Stimulated activated CD8-positive, alpha-beta memory T cell treated with anti-CD3 and anti-CD28 coated beads, Interleukin-15, amount 100 ng/mL, for 4 hours (primary cell): ENCODE measurements at places on chromosomes 16 and 17.

DNA sequence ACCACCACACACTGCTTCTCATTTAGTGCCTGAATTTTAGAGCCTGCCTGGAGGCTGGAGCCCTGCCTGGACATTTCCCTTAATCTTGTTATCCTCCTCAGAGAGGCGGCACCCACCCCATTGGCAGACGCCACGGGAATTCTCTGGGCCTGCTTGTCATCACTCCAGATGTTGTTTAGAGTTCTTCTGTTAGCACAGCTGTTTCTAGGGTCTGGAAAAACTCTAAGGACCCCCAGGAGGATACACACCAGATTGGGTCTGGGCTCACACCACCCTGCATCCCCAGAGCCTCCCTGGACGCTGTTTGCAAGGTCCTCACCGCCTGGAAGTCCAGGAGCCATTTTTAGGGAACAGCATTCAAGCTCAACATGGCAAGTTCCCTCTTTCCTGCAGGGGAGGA is 565 bp upstream of the XAF1 start:
- DNase-seq = no peak

DNA sequence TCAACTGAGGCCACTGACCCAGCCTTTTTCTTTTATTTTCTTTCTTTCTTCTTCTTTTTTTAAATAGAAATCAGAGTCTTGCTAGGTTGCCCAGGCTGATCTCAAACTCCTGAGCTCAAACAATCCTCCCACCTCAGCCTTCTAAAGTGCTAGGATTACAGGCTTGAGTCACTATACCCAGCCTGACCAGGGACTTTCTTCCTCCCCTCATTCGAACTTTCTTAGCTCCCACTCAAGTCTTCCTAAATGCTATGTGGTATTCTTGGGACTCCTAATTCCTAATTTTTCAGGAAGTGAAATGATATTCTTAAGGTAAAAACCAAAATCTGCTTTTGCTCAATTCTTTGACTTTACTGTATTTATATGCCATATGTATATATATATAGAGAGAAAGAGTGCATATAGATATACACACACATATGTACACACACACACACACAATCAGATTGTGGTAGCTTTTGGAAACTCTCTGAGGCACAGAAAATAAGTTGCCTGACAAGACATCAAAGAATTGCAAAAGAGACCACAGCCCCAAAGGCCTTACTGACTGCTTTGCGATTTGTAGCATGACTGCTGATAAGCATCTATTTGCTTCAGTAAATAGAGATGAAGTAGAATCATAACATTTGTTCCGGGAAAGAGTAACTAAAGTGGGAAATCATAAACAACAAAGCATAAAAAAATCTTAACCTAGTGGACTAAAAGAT is 9.5 kb upstream of the AMZ2 start:
- no peak for DNase-seq

DNA sequence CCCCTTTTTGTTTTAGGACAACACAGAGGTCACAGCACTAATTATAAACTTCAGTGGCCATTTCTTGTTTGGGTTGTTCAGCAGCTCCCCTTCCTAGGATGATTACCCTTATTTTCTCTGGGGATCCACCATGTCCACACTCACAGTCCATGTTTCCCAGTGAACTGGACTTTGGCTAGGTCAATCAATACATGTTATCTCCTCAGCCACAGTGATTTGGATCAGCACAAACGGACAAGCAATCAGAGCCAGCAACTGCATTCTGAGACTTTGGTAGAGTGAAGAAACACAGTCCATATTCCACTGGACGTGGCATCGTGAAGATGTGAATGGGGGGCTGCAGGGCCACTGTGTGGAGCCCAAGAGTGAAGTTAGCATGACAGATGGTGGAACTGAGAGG is 4.6 kb downstream of the TMEM220 start:
- no peak for DNase-seq

DNA sequence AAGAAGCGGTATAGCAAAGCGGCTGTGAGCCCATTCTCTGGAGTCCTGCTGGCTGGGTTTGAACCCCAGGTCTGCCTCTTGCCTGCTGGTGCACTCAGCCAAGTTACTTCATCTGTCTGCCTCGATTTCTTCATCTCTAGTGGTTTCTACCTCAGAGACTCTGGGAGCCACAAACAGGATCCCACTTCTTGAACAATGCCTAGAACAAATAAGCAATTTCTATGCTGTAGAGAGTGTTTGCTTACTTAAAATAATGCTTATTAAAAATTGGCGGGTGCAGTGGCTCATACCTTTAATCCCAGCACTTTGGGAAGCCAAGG is 75.5 kb downstream of the CMIP start:
- no peak for DNase-seq

DNA sequence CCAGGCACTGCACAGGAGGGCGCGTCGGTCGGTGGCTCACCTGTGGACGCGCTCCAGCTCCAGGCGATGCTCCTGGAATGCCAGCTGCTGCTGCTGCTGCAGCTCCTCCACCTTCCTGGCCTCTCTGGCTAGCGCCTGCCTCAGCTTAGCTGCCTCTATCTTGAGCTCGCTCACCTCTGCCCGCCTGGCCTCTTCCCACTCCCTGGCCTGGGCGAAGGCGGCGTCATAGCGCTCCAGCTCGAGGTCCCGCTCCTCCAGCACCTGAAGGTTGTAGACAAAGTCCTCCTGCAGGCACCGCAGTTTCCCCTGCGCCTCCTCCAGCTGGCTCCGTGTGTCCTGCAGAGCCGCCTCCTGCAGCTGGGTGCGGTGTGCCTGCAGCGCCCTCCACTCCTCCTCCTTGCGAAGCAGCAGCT is 11.1 kb downstream of the CCDC57 start:
- DNase-seq = no peak

DNA sequence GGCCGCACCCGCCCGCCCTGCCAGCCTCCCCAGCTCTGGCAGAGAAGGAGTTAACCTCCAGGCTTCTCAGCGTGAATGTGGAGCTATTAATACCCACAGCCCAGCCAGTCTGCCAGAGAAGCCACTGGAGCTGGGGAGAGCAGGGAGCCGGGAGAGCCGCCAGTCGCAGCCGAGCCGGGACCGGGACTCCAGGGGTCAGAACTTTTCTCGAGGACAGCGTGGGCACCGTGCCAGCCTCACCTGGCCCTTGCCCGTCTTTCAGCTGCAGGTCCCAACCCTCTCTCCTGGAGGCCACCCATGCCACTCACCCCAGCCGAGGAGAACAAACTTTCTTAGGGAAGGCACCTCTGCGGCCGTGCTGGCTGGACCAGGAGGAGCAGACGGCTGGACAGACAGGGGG is 33.8 kb upstream of the SBK1 start:
- no peak for DNase-seq

- DNase-seq = no peak
Observed at GRCh38 chr16:50261707-50262235, 4.6 kb upstream of the ADCY7 start.

- DNase-seq = no peak
Observed at GRCh38 chr16:58411736-58412614, 19.7 kb downstream of the GINS3 start.

DNA sequence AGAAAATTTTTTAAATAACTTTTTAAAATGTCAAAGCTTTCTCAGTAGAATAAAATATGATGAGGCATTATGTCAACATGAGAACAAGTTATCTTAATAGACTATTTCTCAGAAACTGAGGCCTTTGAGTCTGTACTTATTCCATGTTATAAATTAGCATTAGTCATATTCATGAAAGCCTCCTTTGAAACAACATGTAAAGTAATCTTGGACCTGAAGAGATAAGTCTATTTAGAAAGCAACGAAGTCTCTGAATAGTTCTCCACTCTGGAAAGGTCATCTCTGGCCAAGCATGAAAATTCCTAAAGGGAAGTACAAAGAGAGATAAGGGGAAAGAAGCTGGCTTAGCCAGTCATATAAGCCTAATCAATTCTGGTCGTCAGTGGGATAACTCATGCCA is 150.8 kb downstream of the CYB561 start:
- DNase-seq = no peak

GRCh38 chr16:82888591-82889001 is 261.8 kb downstream of the CDH13 start:
- no peak for DNase-seq

GRCh38 chr16:85455534-85455933 is 157.6 kb upstream of the GSE1 start:
- DNase-seq = no peak

GRCh38 chr17:2157675-2158395 is 102.9 kb downstream of the HIC1 start:
- DNase-seq = no peak

- no peak for DNase-seq
Observed at GRCh38 chr17:43938838-43939182, 3.5 kb downstream of the PPY start.

GRCh38 chr16:66856801-66857200 is 12.6 kb downstream of the CA7 start:
- DNase-seq = no peak

- DNase-seq = no peak
Observed at GRCh38 chr17:72984926-72985325, 107.6 kb downstream of the SLC39A11 start.

GRCh38 chr16:9095656-9096397 is 4.4 kb downstream of the HAPSTR1 start:
- no peak for DNase-seq

DNA sequence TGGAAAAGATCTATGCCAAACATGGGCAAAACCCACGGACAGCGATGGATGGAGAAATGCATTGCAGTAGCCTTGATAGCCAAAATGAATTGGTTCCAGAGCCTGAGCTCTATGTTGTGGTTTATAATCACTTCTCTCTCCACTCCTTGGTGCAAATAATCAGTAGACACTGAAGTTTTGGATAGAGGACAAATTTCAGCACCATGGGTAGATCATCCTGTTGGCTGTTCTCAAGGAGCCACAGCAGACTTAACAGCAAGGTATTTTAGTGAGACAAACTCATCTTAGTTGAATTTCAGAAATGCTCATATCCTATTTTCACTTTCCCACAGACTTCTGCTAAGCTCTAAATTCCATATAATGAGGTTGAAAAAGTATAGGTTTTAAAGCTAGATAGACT is 88.3 kb upstream of the CCL1 start:
- no peak for DNase-seq

DNA sequence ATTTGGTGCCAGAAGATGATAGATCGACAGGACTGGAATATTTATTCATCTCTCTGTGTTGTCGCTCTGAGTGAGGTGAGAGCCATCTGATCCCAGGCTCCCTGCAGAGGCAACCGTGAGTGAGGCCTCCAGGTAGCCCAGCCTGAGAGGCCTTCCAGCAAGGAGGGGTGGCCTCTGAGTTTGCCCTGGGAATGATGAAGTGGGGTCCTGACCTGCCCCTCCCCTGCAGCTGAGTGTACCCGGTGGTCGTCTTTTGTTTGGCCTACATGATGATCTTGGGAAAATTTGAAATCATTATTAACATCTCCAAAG is 86.4 kb downstream of the CBLN1 start:
- DNase-seq = no peak

DNA sequence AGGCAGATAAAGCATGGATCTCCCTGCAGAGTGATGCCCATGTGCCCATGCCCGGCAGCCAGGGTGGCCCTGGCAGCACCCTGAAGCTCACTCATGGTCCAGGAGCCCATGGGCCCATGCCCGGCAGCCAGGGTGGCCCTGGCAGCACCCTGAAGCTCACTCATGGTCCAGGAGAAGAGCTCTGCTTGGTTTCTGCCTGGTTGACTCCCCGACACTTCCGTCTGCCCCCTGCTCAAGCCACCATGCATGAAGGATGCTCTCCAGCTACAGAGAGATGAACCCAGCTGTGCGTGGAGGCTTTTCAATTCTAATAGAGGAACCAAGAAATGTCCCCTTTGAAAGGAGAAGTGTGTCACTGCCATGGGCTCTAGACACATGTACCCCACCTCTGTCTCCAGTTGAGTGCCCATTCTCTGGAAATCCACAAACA is 8.7 kb downstream of the CCL17 start:
- DNase-seq = no peak

DNA sequence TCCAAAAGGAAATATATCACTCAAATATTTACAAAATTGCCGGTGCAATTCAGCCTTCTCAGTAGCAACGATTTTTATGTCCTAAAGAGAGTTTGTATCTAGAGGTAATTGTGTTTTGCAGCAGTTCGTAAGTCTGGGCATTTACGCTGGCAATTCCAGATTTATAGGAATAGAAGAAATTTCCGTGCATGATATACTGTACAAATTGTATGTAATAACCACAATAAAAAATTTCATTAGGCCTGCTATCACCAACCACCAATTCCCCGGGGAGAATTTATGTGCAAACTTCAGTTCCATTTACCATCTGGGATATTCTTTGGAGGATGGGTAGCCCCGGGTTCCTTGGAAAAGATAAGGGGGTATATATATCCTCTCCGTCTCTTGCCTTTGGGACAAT is 401.5 kb downstream of the TMEM114 start:
- DNase-seq = no peak
